ENCODE measurements at places on chromosomes 6 and 20. TPM values are rescaled to one million over a fixed set of nuclear protein-coding genes. Genes with fewer than 3 reads are reported as not detected.
A peak's percentile ranks its signal among the peaks of the same experiment; 100 is the strongest.

GRCh38 chr6:158610319-158610968 lies 34.1 kb downstream of the DYNLT1 start:
- DNase-seq, result peak; percentile 40

- DNase-seq, result no peak
These were observed 33.4 kb downstream of the GOPC start for GRCh38 chr6:117568831-117569410.

DNA sequence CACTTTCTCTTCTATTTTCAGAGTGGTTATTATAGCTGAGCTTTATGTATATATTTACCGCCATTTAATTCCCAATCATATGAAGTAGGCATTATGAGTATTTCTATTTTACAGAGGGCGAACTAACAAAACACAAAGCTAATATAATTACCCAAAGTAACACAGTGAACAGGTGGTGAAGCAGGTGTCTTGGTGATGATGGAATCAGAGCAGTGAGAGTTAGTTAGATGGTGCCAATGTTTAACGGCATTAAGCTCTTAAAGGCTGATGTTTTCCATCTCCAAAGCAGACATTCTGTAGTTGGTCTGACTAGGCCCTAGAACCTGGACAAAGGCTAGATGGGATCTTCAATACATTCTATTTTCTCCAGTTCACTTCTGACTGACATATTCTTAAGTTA lies 551.1 kb upstream of the SYNCRIP start:
- DNase-seq, result no peak

- DNase-seq, result no peak
These were observed 23.8 kb downstream of the UST start for GRCh38 chr6:148770408-148771211.

Gene SNAP91
- 3.2 TPM for total RNA-seq

Gene FRK
- total RNA-seq, result 0.71 TPM
